ENCODE measurements at places on chromosomes 2 and 18.
A peak's percentile ranks its signal among the peaks of the same experiment; 100 is the strongest.

DNA sequence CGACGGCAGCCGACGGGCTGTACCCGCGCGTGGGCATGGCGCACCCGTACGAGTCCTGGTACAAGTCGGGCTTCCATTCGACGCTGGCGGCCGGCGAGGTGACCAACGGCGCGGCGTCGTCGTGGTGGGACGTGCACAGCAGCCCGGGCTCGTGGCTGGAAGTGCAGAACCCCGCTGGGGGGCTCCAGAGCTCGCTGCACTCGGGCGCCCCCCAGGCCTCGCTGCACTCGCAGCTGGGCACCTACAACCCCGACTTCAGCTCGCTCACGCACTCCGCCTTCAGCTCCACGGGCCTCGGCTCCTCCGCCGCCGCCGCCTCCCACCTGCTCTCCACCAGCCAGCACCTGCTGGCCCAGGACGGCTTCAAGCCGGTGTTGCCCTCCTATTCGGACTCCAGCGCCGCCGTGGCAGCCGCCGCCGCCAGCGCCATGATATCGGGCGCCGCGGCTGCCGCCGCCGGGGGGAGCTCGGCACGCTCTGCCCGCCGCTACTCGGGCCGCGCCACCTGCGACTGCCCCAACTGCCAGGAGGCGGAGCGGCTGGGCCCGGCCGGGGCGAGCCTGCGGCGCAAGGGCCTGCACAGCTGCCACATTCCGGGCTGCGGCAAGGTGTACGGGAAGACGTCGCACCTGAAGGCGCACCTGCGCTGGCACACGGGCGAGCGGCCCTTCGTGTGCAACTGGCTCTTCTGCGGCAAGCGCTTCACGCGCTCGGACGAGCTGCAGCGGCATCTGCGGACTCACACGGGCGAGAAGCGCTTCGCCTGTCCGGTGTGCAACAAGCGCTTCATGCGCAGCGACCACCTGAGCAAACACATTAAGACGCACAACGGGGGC is 2.0 kb downstream of the SP9 start:
- DNase-seq, result no peak

DNA sequence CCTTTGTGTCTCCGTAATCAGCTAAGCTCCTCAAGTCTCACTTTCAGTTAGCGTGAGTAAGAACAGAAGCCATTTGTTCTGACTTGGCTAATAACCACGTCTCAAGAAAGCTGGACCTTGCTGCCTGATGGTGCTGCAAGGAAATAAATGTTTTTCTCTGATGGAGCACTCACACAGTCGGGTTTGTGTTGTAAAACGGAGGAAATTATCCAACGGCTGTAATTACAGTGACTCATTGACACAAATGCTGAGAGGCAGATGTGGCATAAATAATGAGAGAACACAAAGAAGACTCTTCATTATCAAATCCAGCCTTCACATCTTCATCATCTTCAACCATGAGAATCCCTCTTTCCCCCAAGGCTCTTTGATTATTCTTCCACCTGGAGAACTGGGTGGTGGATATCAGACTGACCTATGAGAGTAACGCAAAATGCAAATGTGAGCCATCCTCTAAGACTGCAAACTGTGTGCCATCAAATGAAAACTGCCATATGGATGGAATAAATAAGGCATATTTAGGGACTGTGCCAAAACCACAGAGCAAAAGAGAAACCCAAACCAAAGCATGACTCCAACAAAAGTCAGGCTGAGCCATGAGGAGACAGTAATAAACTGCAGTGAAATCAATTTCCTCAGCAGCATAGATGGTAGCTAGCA is 252.6 kb downstream of the RND3 start:
- DNase-seq, result no peak

DNA sequence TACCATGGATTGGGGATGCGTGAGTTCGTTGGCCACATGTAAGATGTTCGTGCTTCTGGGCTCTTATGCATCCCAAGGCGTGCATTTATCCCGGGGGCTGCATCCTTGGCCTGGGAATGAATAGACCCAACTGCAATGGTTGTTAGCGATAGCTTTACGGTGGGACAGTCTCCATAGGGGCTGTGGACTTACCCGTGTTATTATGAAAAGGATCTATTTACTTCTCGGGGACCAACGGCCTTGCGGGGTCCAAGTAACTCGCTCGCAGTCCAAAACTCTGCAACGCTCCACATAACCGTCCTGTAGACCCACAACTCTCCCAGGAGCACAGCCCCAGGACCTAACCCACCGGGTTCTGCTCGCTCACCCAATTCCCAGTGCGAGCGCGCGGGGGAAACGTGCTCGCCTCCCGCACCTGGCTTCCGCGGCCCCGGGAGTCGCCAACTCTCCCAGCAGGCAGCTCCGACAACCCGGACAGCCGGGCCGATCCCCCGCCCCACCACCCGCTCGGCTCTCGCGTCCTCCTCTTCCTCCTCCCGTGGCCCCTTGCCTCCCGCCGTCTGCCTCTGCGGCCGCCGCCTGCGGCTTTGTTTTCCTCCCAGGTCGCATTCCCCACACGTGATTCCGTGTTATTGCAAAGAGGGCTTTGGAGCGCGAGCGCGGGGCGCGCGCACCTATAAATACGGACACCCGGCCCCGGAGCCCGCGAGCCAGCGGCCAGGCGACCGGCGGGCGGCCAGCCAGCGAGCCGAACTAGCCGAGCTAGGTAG is at the start of gene CABLES1:
CABLES1 (plus strand) TSS at position 706 of the 770 bp plus-strand sequence. CDS start 278 bp downstream, outside the sequence.
- peak; percentile 51 for DNase-seq

DNA sequence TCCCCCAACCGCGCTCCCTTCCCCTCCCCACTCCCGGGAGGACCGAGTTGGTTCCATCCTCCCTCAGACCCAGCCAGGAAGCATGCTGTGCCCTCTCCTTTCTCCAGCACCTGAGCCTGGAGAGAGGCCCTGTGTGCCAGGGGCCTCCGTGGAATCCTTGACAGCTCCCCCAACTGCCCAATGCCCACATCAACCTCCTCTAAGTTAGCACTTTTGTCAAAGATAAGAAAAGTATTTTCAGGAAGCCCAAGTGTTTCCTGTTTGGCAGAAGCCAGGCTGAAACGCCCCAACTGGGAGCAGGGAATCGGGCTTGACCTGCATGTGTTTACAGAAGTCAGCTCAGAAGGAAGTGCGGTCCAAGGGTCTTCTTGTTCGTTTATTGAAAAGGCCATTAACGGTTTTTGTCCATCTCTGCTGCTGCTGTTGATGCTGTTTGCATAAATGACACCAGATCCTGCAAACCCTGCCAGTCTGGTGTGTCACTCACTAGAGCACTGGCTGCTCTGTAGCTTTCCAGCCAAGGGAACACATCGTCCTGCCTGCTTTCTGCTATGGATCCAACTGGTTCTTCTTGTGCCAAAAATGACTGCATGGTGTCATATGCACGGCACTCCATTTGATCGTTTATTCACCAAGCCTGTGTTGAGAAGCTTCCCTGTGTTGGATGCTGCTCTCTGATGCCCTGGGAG is 35.4 kb upstream of the COL6A3 start:
- DNase-seq, result peak; percentile 55

DNA sequence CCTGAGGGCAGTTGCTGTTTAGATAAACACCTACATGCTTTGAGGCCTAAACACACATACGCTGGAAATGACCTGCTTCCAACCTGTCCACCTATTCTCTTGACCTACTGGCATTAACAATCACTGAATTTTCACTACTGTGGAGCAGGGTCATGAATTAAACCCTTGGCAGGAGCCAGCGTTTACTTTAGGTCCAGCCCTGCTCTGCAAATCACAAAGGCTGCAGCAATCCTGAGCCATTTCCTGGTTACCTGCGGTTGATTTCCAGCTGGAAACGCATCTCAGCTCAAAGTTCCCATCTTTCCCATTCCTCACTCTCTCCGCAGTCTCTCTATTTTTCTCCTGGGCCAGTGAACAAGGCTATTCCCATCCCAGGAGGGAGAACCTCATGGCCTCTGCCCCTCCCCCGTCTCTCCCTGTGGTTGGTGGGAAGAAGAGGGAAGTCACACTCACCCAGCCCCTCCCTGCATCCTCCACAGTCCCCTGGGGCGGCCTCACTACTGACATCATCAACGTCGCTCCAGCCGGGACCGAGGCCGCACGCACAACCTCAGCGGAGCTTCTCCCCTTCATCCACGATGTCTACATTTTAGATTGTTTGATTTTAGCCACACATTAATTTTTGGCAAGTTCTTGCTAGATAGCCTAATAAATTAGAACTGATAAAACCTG is 84.5 kb upstream of the SNTG2 start:
- no peak for DNase-seq

DNA sequence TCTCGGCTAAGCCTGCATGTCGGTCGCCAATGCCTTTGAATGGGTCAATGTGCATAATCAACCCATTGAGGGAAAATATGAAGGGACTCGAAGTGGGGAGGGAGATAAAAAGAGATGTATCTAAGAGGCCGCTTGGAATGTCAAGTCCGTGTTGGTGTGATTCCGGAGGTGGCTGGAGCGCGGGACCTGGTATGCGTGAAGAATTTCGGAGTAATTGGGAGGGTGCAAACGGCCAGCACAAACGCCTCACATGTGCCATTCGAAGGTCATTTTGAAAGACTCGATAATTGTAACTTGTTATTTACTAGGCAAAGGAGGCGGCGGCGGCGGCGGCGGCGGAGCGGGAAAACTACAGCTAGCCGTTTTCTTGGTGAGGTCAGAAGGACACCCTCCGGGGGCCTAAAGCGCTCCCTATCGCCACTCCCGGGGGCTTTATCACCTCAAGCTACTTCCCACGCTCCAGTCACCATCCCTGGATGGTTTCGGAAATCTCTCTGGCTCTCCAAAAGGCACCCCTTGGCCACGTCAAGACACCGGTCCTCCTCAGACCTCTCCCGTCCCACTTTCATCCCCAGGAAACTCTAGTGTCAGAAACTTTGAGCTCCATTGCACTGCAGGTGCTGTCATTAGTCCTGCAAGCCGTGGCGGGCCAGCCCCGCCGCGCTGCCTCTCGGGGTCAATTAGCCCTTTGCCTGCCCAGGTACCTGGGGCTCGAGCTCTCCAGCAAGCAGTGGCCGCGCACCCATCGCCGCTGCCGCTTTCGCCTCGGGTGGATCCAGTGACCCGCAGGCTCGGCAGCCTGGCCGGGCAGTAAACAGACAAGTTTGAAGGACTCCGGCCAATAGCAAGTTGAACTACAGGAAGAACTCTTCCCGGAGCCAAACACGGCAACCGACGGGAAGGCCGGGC is 1.5 kb downstream of the ERBB4 start:
- DNase-seq, result no peak

DNA sequence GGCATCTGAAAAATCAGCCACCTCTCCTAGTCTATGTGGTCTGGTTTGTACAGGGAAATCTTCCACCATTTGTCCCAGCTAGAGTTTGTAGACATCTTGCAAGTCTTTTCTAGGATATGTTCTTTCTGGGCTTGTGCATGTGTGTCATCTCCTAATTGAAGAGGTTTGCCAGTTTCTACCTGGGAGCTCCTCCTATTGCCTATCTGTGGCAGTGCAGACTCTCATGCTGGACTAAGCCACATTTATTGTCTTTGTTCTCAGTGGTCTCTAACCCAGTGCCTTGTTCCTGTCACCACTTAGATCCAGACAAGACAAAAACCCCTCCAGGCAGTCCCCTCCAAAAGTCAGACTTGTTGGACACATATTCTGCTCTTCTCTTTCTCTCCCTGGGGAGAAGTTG is 72.0 kb upstream of the MRPS9 start:
- no peak for DNase-seq

- DNase-seq, result no peak
Measured at GRCh38 chr2:11786592-11786991, 40.2 kb downstream of the LPIN1 start.

- no peak for DNase-seq
Measured at GRCh38 chr2:54577944-54578647, 122.0 kb downstream of the SPTBN1 start.

GRCh38 chr2:9226458-9227380 is 20.1 kb downstream of the ASAP2 start:
- DNase-seq, result no peak

GRCh38 chr2:187951470-187952218 is 340.0 kb upstream of the GULP1 start:
- DNase-seq, result no peak

- DNase-seq, result no peak
Measured at GRCh38 chr18:43405097-43405496, 127.8 kb upstream of the SYT4 start.

GRCh38 chr2:121033461-121033996 is 251.5 kb downstream of the TFCP2L1 start:
- DNase-seq, result no peak

- no peak for DNase-seq
Measured at GRCh38 chr2:120108749-120109148, 95.9 kb downstream of the EPB41L5 start.

DNA sequence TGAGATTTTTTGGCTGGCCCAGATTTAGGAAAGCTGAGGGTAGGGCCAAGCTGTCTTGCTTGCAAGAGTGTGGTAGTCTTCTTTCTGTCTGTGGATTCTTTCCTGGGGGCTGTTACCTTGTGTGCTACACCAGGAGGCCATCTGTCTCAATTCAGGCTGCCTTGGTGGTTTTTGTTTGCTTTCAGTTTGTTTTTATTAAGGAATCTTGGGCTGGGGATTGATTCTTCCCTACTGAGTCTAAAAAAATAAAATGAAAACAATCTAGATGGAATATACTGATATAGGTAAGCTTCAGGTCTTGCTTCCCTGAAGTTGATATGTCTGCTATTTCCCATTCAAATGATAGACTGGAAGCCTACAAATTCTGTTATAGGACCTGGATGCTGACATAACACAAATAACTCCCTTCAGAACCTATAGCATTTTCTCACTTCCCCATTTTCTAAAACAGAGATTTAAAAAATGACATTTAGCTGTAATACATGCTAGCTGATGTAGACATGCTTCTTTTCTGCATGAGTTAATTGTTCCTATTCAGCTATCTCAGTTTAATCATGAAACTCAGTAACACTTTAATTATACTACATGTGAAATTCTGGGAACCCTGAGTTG is 5.3 kb downstream of the LHCGR start:
- no peak for DNase-seq

DNA sequence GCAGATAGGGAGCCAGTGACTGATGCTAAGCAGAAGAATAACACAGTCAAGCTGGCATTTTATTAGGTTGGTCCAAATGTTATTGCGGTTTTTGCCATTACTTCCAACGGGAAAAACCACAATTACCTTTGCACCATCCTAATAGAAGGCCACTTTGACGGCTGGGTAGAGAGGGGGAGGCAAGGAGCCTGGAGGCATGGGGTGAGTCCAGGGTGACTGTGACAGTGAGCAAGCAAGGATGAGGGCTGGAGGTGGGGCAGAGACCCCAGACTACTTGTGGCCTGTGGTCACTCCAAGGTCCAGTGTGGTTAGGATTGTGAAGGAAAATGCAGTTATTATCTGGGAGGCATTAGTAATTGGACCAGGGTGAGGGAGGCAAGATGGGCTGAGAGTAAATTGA is 389.5 kb downstream of the CLIP4 start:
- DNase-seq, result no peak

- DNase-seq, result no peak
Measured at GRCh38 chr2:107466984-107467773, 359.5 kb upstream of the RGPD4 start.

GRCh38 chr2:8495189-8495989 is 186.5 kb upstream of the ID2 start:
- DNase-seq, result no peak
